Testis (tissue), 5 donors: ENCODE measurements at places on chromosomes 1 and 21. TPM values are rescaled to one million over a fixed set of nuclear protein-coding genes. Genes with fewer than 3 reads are reported as not detected.

DNA sequence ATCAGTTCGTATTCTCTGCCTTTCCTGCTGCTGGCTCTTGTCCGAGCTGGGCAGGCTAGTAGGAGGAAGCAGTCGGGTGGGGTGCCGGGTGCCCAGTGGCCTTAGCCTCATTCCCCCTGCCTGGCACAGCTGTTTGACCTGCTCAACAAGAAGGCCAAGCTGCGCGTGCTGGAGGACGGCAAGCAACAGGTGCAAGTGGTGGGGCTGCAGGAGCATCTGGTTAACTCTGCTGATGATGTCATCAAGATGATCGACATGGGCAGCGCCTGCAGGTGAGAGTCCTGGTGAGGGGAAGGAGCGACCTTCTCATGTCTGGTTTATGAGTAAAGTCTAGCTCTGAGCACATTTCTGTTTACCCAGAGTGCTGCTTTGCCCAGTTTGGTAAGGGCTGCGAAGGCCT lies 16.3 kb upstream of the RPS8 start:
- H3K27me3 ChIP-seq, result no peaks in the 10 kb centered on the region
- no peaks in the 10 kb centered on the region for H3K36me3 ChIP-seq
- H3K4me1 ChIP-seq, result no peaks in the 10 kb centered on the region
- DNase-seq, result no peak
- H3K4me3 ChIP-seq, result no peak overlapping the region

GRCh38 chr1:201269900-201270410 lies 13.4 kb upstream of the PKP1 start:
- no peaks in the 10 kb centered on the region for H3K4me1 ChIP-seq
- no peak for DNase-seq
- no peaks in the 10 kb centered on the region for H3K36me3 ChIP-seq
- H3K27ac ChIP-seq, result no peak overlapping the region
- no peak overlapping the region for H3K4me3 ChIP-seq

Gene TFF3
- polyA plus RNA-seq, result 11.5 TPM

DNA sequence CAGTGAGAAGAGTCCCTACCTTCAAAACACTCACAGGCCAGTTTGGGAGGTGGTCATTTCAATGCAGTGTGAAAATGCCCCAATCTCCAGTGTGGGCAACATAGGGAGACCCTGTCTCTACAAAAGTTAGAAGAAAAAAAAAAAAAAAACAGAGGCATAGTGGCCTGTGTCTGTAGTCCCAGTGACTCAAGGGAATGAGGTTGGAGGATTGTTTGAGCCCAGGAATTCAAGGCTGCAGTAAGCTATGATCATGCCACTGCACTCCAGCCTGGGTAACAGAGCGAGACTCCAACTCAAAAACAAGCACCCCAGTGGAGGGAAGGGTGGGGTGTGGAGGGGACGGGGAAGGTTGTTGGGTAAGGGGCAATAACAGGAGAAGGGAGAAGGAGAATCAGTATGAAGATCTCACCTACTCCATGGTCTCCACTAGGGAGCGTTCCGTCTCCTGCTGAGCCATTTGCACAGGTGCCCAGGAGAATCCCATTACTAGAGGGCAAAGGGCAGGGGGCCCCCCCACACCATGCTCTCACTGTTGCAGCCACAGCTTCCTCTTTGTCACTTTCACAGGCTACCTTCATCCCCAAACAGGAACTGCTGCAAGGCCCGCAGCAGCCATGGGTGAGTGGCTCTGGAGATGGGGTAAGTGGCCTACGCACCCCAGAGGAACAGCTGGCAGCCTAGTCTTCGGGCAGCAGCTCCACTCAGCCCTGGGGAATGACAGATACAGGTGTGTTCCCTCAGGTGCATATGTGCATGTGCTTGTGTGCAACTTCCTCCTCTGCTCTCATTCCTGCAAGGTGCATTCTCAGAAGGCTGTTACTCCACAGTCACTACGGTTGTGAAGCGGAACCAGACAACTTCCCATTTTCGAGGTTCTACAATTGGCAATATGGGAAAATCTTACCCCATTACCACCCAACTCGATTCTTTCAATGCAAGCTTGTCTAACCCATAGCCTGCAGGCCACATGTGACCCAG lies 87.9 kb upstream of the LYST start:
- no peak for DNase-seq
- no peak overlapping the region for H3K4me3 ChIP-seq
- no peaks in the 10 kb centered on the region for H3K36me3 ChIP-seq
- no peaks in the 10 kb centered on the region for H3K27me3 ChIP-seq
- H3K4me1 ChIP-seq, result no peaks in the 10 kb centered on the region
- no peak overlapping the region for H3K27ac ChIP-seq

DNA sequence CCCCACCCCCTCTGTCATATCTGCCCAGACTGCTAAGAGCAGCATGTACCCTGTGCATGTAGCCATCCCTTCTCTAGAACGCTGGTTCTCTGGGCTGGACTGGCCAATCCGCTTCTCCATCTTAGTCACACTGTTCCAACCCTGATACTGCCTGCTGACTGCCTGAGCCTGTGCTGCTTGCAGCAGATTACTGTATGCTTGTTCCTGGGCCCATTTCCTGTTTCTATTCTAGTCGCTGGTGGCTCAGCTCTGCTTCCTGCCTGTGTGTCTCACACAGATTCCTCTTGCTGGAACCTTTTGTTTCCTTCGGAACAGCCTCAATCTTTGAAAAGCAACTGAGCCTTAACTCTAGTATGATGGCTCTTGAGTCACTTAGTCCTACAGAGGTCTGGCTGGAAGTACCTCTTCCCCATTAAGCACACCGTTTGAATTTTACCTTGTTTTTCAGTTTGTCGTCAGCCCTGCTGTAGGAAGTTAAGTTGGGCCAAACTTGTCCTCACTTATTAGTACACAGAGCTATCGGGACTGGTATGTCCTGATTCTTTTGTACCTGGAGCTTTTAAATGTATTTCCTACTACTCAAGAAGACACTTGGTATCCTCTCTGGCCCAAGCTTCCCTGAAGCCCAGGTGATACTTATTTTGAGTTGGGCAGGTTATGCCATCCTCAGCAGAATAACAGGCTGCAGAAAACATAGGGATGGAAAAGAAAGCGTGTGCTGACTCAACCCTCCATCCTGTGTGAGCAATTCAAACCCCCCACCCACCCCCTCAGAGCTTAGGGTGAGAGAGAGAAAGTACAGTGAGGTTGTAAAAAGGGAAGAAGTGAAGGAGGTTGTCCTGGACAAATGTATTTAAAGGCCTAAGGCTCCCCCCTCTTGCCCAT lies 43.4 kb upstream of the PIGV start:
- peaks cover 17% of the 10 kb centered on the region for H3K4me1 ChIP-seq
- no peak overlapping the region for H3K27ac ChIP-seq
- no peaks in the 10 kb centered on the region for H3K27me3 ChIP-seq
- no peak overlapping the region for H3K4me3 ChIP-seq
- peak; percentile 61 for DNase-seq
- H3K36me3 ChIP-seq, result no peaks in the 10 kb centered on the region

Gene GALE
- 18.7 TPM for polyA plus RNA-seq

Gene PLEKHN1
- 0.21 TPM for polyA plus RNA-seq

DNA sequence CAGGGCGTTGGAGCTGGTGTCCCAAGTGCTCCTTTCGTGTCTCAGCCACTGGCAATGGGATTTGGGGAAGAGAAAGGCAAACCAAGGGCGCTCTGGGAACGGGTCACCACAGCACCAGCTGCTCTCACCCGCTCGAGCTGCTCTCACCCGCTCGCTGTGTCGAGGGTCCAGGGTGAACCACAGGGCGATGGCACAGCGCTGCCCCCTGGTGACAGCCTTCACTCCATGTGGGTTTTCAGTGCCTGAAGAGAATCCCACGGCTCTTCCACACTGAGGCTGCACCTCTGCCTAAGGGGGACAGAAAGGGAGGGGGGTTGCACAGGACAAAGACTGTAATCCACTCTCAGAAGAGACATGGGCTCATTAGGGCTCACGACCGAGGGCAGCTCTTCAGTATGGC lies 7.1 kb upstream of the CLDN19 start:
- H3K27ac ChIP-seq, result no peak overlapping the region
- H3K4me1 ChIP-seq, result no peaks in the 10 kb centered on the region
- DNase-seq, result peak; percentile 53
- no peaks in the 10 kb centered on the region for H3K36me3 ChIP-seq
- no peak overlapping the region for H3K4me3 ChIP-seq

DNA sequence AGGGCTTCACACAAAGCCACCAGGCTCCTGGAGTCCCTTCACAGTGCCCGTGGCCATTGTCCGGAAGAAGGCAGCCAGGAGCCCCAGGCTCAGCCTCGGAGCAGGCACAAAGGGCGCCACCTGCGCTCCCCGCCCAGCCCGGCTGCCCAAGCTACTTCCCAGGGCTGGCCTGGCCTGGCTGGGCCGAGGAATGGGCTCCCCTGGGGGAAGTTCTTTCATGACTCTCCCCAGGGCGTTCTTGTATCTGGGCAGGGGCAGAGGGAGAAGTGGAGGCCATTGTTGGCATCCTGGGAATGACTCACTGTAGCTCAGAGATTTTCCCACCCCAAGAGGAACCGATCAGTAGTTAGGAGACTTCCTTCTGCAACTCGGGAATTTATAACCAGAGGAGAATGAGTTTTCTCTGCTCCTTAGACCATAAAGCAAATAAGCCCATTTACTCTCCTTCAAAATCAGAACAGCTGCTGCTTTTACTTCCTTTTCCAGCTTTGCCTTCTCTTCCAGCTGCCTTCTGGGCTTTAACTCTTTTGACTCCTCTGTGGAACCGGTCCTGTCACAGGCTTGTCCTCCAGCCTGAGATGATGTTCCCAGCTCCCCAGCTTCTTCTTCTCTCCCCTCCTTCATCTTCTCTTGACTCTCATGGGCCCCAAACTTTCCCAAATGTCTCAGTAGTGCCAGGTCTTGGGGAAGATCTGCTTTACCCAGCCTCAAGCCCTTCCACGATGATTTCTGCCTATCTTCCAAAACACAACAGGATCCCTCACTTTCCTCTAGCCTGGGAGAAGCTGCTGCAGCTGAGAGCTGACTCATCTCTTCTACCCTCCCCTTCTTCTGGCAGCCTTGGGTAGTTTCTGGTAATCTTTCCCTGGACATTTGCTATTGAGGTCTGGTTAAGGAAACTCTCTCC lies 118.7 kb upstream of the CD34 start:
- peak overlapping the region; percentile 39 for H3K27ac ChIP-seq
- no peaks in the 10 kb centered on the region for H3K36me3 ChIP-seq
- H3K4me3 ChIP-seq, result no peak overlapping the region
- H3K27me3 ChIP-seq, result no peaks in the 10 kb centered on the region

GRCh38 chr1:224169718-224170270 lies 13.2 kb upstream of the DEGS1 start:
- H3K36me3 ChIP-seq, result no peaks in the 10 kb centered on the region
- no peaks in the 10 kb centered on the region for H3K4me1 ChIP-seq
- DNase-seq, result no peak
- H3K27ac ChIP-seq, result no peak overlapping the region
- H3K4me3 ChIP-seq, result no peak overlapping the region

GRCh38 chr1:34511802-34512201 lies 243.0 kb upstream of the GJB5 start:
- no peak overlapping the region for H3K27ac ChIP-seq
- H3K36me3 ChIP-seq, result no peaks in the 10 kb centered on the region
- DNase-seq, result no peak
- H3K4me1 ChIP-seq, result no peaks in the 10 kb centered on the region
- H3K27me3 ChIP-seq, result no peaks in the 10 kb centered on the region

Gene AADACL3
- not detected for polyA plus RNA-seq

DNA sequence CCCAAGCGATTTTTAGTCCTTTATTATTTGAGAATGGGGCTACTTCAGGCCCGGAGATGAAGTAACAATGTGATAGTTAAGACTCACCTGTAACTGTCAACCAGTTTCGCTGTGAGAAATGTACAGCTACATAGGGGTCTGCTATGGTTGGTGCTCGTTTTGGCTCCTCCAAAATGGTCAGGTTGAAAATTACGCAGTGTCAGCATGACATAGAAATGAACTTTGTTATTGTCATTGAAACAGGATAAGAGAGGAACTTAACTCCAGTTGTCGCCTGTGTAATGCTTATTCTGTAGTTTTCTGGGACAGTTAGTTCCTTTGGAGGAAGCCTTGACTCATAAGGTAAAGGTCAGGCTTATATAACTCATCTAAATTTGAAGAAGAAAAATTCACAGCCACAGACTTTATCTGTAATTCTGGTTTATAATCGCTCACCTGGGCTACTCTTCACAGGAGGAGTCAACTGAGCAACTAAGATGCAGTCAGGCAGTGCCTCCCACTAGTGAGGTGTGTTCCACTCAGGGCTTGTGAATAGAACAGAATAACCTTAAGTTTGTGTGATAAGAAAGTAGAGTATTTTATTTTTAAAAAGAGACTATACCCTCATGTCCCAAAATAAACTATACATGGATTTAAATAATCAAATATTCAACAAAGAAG lies 130.9 kb downstream of the CD247 start:
- H3K4me3 ChIP-seq, result no peak overlapping the region
- no peaks in the 10 kb centered on the region for H3K36me3 ChIP-seq
- H3K27me3 ChIP-seq, result no peaks in the 10 kb centered on the region
- no peaks in the 10 kb centered on the region for H3K4me1 ChIP-seq
- DNase-seq, result no peak

DNA sequence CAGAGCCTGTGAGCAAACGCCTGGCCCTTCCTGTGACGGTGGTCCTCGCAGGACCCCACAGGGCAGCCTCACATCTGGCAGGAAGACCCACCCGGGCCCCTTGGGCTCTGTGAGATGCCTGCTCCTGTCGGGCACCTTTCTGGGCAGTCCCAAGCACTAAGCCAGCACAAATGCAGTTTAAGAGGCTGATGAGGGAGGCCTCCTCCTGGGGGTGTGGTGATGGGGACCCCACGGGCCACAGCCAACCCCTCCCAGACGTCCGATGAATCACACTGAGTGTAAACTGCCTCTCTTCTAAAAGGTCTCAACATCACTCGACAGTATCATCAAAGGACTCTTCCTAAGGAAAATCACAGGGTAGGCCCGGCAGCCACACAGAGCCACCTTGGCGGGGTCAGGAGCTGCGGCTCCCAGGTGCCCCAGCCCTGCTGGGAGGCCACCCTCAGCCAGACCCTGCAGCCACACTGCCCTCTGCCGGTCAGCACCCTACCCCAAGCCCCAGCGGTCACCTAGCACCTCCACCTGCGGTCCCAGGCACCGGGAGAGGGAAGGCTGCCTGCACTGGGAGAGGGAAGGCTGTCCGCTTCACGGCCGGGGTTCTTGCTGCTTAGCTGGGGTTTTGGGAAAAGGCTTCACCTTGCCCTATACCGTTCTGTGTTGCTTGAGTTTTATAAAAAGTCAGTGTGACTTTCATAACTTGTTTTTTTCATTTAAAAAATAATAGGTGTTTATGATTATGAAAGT lies 3.9 kb upstream of the PRKCZ start:
- H3K36me3 ChIP-seq, result no peaks in the 10 kb centered on the region
- H3K4me1 ChIP-seq, result peaks cover 8% of the 10 kb centered on the region
- no peaks in the 10 kb centered on the region for H3K27me3 ChIP-seq

Gene KRTAP21-2
- 2.5 TPM for polyA plus RNA-seq

Gene PKP1
- 0.11 TPM for polyA plus RNA-seq

DNA sequence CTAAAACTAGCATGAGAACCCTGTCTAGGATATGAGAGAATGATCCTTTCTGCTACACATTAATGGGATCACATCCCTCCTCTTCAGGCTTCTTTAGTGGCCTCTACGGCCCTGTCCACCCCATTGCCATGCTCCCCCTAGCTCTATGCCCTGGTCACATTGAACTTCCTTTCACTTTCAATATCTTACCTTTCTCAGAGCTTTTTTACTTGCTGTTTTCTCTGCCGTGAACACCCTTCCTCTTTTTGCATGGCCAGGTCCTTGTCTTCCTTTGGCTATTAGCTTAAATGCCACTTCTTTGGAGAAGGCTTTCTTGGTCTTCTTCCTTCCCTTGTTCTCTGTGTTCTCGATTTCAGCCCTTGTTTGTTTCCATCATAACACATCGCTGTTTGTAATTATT lies 97.4 kb downstream of the GIPC2 start:
- no peaks in the 10 kb centered on the region for H3K36me3 ChIP-seq
- H3K27me3 ChIP-seq, result no peaks in the 10 kb centered on the region
- no peak for DNase-seq
- no peak overlapping the region for H3K27ac ChIP-seq
- no peaks in the 10 kb centered on the region for H3K4me1 ChIP-seq
